ENCODE measurements at places on chromosomes 12 and 14.

GRCh38 chr12:106173442-106173841 lies 34.7 kb upstream of the NUAK1 start:
- no peak overlapping the region for H3K27ac ChIP-seq
- H3K4me3 ChIP-seq = no peak overlapping the region
- no peaks in the 10 kb centered on the region for H3K27me3 ChIP-seq
- H3K36me3 ChIP-seq = no peaks in the 10 kb centered on the region
- no peaks in the 10 kb centered on the region for H3K4me1 ChIP-seq

DNA sequence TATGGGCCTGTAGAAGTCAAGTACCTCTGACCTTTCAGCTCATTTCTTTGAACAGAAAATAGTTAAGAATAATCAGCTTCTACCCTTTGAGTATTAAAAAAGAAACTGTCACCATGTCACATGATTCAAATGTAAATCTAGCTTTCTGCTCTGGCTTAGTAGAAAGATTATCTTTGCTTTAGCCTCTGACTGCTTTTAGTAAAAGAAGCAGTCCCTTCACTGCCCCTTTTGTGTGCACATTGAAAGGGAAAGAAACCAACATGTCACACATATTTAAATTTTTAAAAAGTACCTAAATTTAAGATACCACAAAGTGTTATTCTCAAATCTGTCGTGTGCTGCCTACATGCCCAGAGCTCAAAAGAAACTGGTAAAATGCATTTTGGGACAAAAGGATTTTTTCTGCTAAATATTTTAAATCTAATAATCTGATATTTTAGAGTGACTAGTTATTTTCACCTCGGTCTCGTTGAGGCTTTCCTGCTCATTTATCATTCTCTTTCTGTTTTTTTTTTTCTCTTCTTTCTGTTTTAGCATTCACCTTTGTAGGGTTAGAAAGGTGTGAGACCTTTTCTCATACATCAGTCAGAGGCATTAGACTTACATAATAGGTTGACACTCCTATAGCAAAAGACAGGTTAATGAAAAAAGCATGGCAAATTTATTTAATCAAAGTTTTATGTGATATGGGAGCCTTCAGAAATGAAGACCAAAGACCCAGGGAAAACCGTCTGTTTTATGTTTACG lies 41.3 kb downstream of the SLC16A7 start:
- no peaks in the 10 kb centered on the region for H3K36me3 ChIP-seq
- DNase-seq = no peak
- H3K4me3 ChIP-seq = no peak overlapping the region
- H3K27me3 ChIP-seq = no peaks in the 10 kb centered on the region

GRCh38 chr12:11543457-11544158 lies 105.9 kb upstream of the ETV6 start:
- no peaks in the 10 kb centered on the region for H3K27me3 ChIP-seq
- H3K36me3 ChIP-seq = no peaks in the 10 kb centered on the region
- no peak overlapping the region for H3K4me3 ChIP-seq
- no peak overlapping the region for H3K27ac ChIP-seq
- no peak for DNase-seq
- no peaks in the 10 kb centered on the region for H3K4me1 ChIP-seq

DNA sequence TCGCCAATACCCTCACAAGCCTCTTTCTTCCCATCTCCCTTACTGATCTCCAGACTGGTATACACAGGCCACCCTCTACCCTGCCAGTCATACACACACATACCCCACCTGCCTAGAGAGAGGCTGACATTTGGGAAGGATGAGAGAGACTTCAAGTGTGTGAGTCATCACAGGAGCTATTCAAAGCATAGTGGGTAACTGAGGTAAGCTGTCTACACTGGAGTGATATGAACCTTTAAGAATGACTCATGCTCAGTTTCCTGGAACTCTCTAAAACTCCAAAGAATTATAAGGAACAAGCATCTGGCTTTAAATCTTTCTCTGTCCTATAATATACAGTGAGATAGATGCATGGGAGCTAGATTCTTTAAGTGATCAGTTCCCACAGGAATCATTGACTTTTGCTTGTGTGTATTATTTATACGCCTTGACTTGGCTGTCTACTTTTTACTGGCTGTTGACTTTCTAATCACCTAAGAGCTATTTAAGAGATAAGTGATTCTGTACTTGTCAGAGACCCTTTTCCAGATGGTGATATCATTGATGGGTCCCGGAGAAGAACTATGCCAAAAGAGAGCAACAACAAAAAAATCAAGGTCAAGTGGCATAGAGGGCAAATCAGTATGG lies 5.8 kb downstream of the IGF1 start:
- no peaks in the 10 kb centered on the region for H3K27me3 ChIP-seq
- no peaks in the 10 kb centered on the region for H3K36me3 ChIP-seq
- DNase-seq = no peak
- no peak overlapping the region for H3K27ac ChIP-seq
- H3K4me3 ChIP-seq = no peak overlapping the region

GRCh38 chr14:94568186-94568585 lies 6.9 kb downstream of the SERPINA4 start:
- H3K27me3 ChIP-seq = no peaks in the 10 kb centered on the region
- no peak for DNase-seq
- H3K27ac ChIP-seq = no peak overlapping the region
- peaks cover 63% of the 10 kb centered on the region for H3K4me1 ChIP-seq
- peaks cover 27% of the 10 kb centered on the region for H3K36me3 ChIP-seq

DNA sequence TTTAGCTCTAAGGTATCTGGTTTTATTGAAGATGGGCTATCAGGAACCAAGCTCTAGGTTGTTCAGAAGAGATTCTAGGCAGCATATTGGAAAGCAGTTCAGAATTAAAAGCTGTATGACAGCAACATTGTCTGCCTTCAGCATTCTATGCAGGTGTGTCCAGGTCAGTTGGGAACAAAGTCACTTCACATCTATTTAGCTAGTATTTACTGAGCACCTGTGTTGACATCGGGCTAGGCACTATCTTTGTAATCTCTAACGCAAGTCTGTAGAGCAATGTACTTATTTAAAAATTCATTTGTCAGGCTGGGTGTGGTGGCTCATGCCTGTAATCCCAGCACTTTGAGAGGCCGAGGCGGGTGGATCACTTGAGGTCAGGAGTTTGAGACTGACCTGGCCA lies 6.8 kb upstream of the EID3 start:
- no peak overlapping the region for H3K4me3 ChIP-seq
- no peak overlapping the region for H3K27ac ChIP-seq
- peaks cover 16% of the 10 kb centered on the region for H3K4me1 ChIP-seq
- no peaks in the 10 kb centered on the region for H3K27me3 ChIP-seq
- peaks cover 12% of the 10 kb centered on the region for H3K36me3 ChIP-seq

GRCh38 chr12:84772281-84772680 lies 140.3 kb downstream of the SLC6A15 start:
- H3K4me3 ChIP-seq = no peak overlapping the region
- no peaks in the 10 kb centered on the region for H3K36me3 ChIP-seq
- no peaks in the 10 kb centered on the region for H3K27me3 ChIP-seq

DNA sequence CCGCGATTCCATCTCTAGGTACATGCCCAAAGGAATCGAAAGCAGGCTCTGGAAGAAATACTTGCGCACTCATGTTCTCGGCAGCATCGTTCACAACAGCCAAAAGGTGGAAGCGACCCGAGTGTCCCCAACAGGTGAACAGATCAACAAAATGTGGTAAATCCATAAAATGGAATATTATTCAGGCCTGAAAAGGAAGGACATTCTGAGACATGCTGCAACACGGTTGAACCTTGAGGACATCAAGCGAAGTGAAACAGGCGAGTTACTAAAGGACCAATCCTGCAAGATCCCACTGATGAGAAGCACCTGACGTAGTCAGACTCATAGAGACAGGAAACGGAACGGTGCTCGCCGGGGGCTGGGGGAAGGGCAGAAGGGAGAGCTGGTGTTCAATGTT lies 17.5 kb upstream of the DIO3 start:
- H3K27me3 ChIP-seq = no peaks in the 10 kb centered on the region
- H3K36me3 ChIP-seq = no peaks in the 10 kb centered on the region
- no peak overlapping the region for H3K27ac ChIP-seq
- no peak for DNase-seq
- H3K4me3 ChIP-seq = no peak overlapping the region

GRCh38 chr12:115588131-115588530 lies 689.4 kb downstream of the MED13L start:
- no peak for DNase-seq
- no peaks in the 10 kb centered on the region for H3K36me3 ChIP-seq
- no peaks in the 10 kb centered on the region for H3K27me3 ChIP-seq
- H3K4me1 ChIP-seq = no peaks in the 10 kb centered on the region

GRCh38 chr14:51512316-51512715 lies 139.4 kb upstream of the FRMD6 start:
- H3K27ac ChIP-seq = no peak overlapping the region
- H3K27me3 ChIP-seq = no peaks in the 10 kb centered on the region
- DNase-seq = no peak
- H3K4me3 ChIP-seq = no peak overlapping the region
- no peaks in the 10 kb centered on the region for H3K36me3 ChIP-seq

- no peaks in the 10 kb centered on the region for H3K4me1 ChIP-seq
- H3K27ac ChIP-seq = no peak overlapping the region
- H3K4me3 ChIP-seq = no peak overlapping the region
- H3K27me3 ChIP-seq = no peaks in the 10 kb centered on the region
- DNase-seq = no peak
- H3K36me3 ChIP-seq = no peaks in the 10 kb centered on the region
Measured at GRCh38 chr12:47028981-47029708, 50.3 kb upstream of the PCED1B start.

- H3K4me1 ChIP-seq = no peaks in the 10 kb centered on the region
- DNase-seq = no peak
- no peaks in the 10 kb centered on the region for H3K27me3 ChIP-seq
- H3K36me3 ChIP-seq = no peaks in the 10 kb centered on the region
- no peak overlapping the region for H3K27ac ChIP-seq
Measured at GRCh38 chr12:107032266-107032665, 45.3 kb upstream of the MTERF2 start.

- H3K36me3 ChIP-seq = no peaks in the 10 kb centered on the region
- DNase-seq = no peak
- H3K4me1 ChIP-seq = peaks cover 3% of the 10 kb centered on the region
Measured at GRCh38 chr14:36096090-36096489, 80.4 kb downstream of the PTCSC3 start.

GRCh38 chr12:120015313-120015712 lies 26.3 kb downstream of the BICDL1 start:
- DNase-seq = no peak
- H3K4me3 ChIP-seq = no peak overlapping the region
- no peak overlapping the region for H3K27ac ChIP-seq

GRCh38 chr14:63524537-63525155 lies 18.5 kb downstream of the PPP2R5E start:
- H3K36me3 ChIP-seq = no peaks in the 10 kb centered on the region
- no peaks in the 10 kb centered on the region for H3K4me1 ChIP-seq
- H3K27ac ChIP-seq = no peak overlapping the region
- H3K4me3 ChIP-seq = no peak overlapping the region

DNA sequence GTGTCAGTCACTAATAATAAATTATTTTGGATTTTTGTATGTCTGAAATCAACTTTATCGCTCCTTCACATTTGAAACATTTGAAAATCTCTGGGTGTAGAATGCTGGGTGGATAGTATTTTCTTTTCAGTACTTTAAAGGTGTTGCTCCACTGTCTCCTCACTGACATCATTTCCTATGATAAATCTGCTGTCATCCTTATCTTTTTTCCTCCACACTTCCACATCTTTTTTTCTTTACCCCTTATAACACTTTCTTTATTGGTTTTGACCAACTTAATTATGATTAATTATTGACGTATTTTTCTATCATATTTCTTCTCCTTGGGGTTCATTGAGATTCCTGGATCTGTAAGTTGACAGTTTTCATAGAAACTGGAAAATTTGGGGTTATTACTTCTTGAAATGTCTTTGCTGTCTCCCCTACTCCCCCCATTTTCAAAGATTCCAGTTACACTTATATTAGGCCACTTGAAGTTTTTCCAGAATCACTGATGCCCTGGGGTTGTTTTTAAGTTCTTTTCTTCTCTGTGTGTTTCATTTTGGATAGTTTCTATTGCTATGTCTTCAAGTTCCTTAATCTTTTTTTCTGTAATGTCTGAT lies 177.5 kb upstream of the DIO3 start:
- no peak overlapping the region for H3K4me3 ChIP-seq
- H3K27me3 ChIP-seq = no peaks in the 10 kb centered on the region
- H3K4me1 ChIP-seq = no peaks in the 10 kb centered on the region
- H3K36me3 ChIP-seq = no peaks in the 10 kb centered on the region

DNA sequence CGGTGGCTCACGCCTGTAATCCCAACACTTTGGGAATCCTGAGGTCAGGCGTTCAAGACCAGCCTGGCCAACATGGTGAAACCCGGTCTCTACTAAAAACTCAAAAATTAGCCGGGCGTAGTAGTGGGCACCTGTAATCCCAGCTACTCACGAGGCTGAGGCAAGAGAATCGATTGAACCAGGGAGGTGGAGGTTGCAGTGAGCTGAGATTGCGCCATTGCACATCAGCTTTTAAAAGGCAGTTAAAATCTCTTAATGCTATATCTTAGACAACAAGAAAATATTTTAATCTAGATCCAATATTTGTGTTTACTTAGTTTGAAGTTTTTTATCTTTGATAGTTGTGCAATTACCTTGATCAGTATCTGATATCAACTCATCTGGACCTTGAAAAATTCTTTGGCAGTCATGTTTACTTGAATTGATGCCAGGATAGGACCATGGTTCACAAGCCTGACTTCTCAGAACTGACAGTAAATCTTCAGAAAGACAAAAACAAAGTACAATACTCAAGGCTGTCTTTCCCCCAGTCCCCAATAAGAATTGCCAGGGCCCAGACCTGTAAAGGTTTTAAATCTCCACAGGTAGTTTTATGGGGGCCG lies 135.0 kb upstream of the AEBP2 start:
- DNase-seq = no peak

- H3K4me3 ChIP-seq = no peak overlapping the region
- DNase-seq = no peak
- H3K36me3 ChIP-seq = peaks cover 3% of the 10 kb centered on the region
- H3K27me3 ChIP-seq = no peaks in the 10 kb centered on the region
- peaks cover 7% of the 10 kb centered on the region for H3K4me1 ChIP-seq
Measured at GRCh38 chr14:39138440-39138839, 24.3 kb downstream of the GEMIN2 start.

DNA sequence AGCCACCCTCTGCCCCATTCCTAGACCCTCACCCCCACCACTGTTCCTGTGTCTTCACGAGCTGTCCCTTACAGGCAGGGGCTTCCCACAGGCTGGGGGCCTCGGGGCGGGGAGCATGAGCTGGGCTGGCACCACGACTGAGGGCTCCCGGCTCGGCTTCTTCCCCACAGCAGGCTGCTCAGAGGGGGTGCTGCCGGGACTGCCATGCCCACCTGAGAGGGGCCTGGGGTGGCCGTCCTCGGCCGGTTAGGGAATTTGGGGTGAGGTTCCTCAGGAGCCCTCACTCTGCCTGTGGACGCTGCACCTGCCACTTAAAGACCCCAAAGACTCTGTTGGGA lies 6.8 kb downstream of the SLC25A47 start:
- no peak overlapping the region for H3K27ac ChIP-seq
- no peak overlapping the region for H3K4me3 ChIP-seq
- peaks cover 38% of the 10 kb centered on the region for H3K4me1 ChIP-seq

DNA sequence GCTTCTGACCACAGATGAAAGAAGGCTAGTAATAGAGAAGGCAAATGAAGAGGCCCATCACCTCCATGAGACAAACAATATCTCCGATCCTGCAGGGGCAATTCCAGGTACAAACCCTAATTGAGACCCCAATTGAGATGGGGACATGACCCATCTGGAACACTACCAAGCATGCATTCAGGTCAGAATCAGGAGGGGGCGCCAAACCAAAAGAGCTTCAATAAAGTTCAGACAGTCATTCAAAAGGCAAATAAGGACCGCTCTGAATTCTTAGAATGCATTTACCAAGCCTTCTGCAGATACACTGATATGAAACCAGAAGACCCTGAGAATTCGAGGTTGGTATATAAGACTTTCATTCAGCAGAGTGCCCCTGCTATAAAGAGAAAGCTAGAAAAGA lies 10.2 kb upstream of the EDDM3B start:
- no peaks in the 10 kb centered on the region for H3K27me3 ChIP-seq
- H3K27ac ChIP-seq = no peak overlapping the region
- H3K4me3 ChIP-seq = no peak overlapping the region
- peak; percentile 68 for DNase-seq
